ENCODE measurements at places on chromosomes 1 and 21.

- DNase-seq, result no peak
Measured at GRCh38 chr1:225845571-225846259, 35.8 kb downstream of the EPHX1 start.

- DNase-seq, result no peak
Measured at GRCh38 chr1:239833723-239834122, 258.0 kb upstream of the FMN2 start.

GRCh38 chr21:36551731-36552433 lies 72.0 kb upstream of the CLDN14 start:
- no peak for DNase-seq

GRCh38 chr1:221575605-221576004 lies 166.3 kb downstream of the DUSP10 start:
- DNase-seq, result no peak

DNA sequence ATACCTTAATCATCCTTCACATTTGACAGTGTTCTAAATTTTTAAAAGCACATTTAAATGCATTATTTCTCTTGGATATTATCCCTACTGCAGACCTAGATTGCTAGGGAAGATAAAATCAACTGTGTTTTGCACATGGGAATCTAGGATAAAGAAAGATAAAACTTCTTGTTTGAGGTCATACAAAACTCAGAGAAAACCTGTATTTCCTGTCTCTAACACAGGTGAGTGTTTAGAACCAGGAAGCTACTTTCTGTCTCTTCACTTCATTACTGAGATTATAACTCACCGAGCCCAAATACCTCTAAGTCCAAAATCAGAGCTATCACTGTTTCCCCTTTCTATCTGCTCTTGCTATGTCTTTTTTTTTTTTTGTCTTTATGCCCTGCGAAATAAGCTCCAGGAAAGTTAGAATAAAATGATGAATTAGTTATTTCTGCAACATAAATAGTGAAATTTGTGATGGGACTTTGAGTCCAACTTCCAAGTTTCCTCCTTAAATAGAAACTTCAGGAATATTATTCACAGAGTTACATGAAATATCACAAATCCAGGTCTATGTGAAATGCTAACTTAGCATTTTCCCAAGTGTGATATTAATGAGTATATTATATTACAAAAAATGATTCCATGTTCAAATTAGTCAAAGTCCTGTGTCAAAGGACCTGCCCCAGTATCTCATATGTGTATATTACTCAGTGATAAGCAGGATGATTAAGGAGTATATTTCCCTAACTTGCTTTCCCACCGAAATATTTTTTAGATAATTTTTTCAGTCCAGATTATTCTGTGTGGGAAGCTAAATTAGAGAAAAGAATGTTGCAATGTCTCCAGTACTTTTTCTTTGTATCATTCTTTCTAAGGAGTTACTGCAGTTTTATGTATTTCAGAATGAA lies 226.4 kb downstream of the PLA2G4A start:
- DNase-seq, result no peak

DNA sequence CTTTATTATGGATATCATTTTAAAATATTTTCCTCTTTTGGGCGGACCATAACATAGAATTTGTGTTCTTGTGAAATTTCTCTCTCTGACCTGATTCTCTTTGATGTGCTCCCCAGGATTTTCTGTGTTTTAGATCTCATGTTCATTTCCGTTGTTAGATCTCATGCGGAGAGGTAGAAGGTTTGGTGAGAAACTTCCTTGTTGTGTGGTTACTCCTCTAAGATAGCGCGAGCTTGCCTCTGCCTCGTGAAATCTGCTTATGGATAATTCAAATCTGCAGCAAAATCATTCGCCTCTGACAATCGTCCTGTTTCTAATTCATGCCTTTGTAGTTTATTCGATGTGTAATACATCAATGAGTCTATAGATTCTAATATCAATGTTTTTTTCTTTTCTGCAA lies 580.4 kb downstream of the USP25 start:
- DNase-seq, result no peak

- no peak for DNase-seq
Measured at GRCh38 chr1:53936430-53936829, 9.1 kb downstream of the IFT25 start.

- DNase-seq, result no peak
Measured at GRCh38 chr1:204286315-204286714, 72.5 kb upstream of the GOLT1A start.

GRCh38 chr1:215290018-215290417 lies 207.5 kb downstream of the KCNK2 start:
- DNase-seq, result no peak

All from GM12864 (cell line).